ENCODE measurements at places on chromosomes 3 and 15.

DNA sequence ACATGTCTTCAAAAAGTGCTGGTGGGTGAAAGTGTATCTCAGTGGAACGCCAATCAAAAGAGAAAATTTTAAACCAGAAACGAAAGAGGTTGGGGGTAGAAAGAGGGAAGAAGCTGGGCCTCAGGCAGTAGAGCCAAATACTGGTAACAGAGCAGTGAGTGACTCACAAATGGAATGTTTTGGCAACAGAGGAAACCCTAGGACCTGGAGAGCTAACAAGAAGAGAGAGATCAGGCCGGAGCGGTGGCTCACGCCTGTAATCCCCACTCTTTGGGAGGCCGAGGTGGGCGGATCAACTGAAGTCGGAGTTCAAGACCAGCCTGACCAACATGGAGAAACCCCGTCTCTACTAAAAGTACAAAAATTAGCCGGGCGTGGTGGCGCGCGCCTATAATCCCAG lies 450.8 kb upstream of the NAALADL2 start:
- no peak for DNase-seq

GRCh38 chr3:186277268-186277909 lies 84.6 kb downstream of the DGKG start:
- no peak for DNase-seq

GRCh38 chr15:41417418-41418195 lies 712 bp downstream of the RTF1 start:
- peak; percentile 77 for DNase-seq

DNA sequence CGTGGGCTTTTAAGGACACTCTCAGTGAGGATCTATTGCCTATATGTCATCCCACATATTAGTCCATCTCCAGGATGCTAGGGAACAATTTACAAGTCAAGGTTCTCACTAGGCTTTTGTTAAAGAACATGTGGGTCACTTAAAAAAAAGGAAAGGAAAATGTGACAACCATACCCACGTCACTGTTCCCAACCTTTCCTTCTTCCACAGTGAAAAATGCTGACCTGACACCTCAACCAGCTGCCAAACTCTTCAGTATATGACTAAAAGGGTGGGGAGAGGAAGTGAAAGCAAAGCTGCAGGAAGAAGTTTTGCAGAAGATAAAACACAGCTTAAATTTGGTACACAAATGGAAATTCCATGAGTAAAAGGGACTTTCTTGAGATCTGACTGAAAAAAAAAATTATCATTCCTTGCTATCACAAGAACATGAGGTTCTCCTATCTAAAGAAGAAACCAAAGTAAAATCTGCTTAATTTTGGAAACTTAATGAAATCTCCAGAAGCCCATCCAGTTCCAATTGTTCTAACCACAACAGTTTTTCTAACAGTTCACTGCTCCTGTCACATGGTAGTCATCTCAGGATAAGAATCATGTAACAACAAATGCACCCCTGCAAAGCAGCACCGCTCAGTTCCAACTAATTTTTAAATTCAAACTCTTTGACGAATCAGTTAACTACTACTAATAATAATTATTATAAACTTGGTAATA lies 117.0 kb upstream of the TSPAN3 start:
- no peak for DNase-seq

GRCh38 chr3:3264796-3265195 lies 85.3 kb upstream of the CRBN start:
- no peak for DNase-seq

- no peak for DNase-seq
Measured at GRCh38 chr3:134356411-134357040, 17.7 kb downstream of the AMOTL2 start.

DNA sequence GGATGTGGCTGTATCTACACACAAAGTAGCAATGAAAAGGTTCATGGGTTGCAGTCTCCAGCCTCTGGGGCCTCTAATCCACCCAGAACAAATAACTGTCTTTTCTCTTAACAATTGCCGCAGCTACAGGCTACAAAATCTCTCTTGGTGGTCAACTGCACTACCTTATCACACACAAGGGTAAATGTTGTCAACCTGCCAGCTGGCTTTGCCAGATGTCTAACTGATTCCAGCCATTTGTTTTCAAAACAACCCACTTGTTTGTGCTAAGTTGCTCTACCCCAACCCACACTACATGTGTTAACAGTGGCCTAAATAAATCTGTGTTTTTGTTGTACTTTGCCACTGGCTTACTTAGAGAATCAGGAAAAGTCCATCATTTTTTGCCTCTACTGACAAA lies 447.3 kb downstream of the TAFA4 start:
- no peak for DNase-seq

DNA sequence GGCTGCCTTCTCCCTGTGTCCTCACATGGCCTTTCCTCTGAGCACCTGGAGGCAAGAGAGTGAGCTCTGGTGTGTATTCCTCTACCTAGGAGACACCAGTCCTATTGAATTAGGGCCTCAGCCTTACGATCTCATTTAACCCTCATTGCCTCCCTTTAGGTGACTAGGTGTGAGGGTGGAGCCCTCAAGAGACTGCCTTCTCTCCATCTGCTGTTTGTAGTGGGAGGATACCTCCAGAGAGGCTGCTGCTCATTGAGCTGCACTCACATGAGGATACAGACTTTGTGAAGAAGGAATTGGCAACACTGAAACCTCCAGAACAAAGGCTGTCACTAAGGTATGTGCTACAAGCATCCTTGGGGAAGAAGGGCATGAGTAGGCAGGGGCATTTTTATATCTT lies at the start of gene CCR8:
Gene CCR8, plus strand, starts transcription at position 217 of the 400 bp plus-strand sequence. CDS start 2,623 bp downstream, outside the sequence.
- no peak for DNase-seq
